T follicular helper cell (primary cell): ENCODE measurements at places on chromosomes 5 and 9.

- no peak for DNase-seq
These were observed 128.8 kb downstream of the FBN2 start for GRCh38 chr5:128409166-128409800.

GRCh38 chr5:134649163-134649835 is 714 bp downstream of the SEC24A start:
- no peak for DNase-seq

GRCh38 chr5:83899326-83899970 is 178.8 kb upstream of the HAPLN1 start:
- no peak for DNase-seq

- no peak for DNase-seq
These were observed 115.2 kb upstream of the WWC1 start for GRCh38 chr5:168176251-168176650.

- no peak for DNase-seq
These were observed 517.9 kb upstream of the ITGA1 start for GRCh38 chr5:52269859-52270258.
